Stomach (tissue), 19 donors: ENCODE measurements at places on chromosomes 4 and X. TPM values are rescaled to one million over a fixed set of nuclear protein-coding genes. Genes with fewer than 3 reads are reported as not detected.

Gene INTS12
- total RNA-seq = 14.2 TPM

GRCh38 chr4:45475548-45475947, 648.3 kb downstream of the GABRG1 start:
- no peak overlapping the region for H3K27ac ChIP-seq
- H3K36me3 ChIP-seq = no peaks in the 10 kb centered on the region
- no peaks in the 10 kb centered on the region for H3K4me1 ChIP-seq
- H3K27me3 ChIP-seq = no peaks in the 10 kb centered on the region

DNA sequence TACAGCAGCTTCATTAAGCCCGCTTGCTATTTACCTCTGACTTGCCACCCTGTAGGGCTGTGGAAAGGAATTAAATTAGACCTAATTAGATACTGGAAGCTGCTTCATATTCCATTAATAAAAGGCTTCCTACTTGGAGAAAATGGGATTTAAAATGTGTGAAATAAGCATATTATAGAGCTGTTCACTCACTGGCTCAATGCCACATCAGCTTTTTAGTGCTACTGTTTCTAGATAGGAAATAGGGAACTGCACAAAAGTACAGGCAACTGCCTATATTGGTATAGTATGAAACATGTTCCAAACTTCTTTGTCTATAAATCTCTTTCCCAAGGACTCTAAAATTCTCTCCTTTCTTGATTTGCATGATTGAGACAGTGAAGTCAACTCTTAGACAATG, 407.9 kb upstream of the AADAT start:
- H3K4me3 ChIP-seq = no peak overlapping the region
- H3K36me3 ChIP-seq = no peaks in the 10 kb centered on the region
- H3K27ac ChIP-seq = no peak overlapping the region
- no peak for DNase-seq

Gene MCUB
- total RNA-seq = 37.4 TPM

Gene CPZ
- total RNA-seq = 4.3 TPM
